ENCODE measurements at places on chromosomes 13 and 19. TPM values are rescaled to one million over a fixed set of nuclear protein-coding genes. Genes with fewer than 3 reads are reported as not detected.

The CCDC169 gene
- 5.7 TPM for total RNA-seq

DNA sequence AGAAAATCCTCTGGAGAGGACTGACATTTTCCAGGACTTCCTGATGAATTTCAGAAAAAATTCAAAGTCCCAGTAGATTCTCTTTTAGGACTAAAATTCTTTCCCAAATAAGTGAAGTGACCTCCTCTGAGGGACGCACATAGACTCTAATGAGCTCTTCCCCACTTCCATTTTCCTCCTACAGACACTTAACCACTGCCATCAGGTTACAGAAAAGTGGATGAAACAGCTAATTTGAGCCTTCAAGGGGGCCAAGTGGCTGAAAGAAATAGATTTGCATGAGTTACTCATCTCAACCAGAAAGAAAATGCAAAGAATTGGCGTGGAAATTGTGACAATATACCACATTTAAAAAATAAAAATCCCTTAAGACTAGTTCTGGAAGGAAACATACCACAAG is 185.3 kb upstream of the EDNRB start:
- DNase-seq = no peak
- no peaks in the 10 kb centered on the region for H3K36me3 ChIP-seq
- H3K4me1 ChIP-seq = no peaks in the 10 kb centered on the region
- no peaks in the 10 kb centered on the region for H3K27me3 ChIP-seq
- no peak overlapping the region for H3K27ac ChIP-seq

DNA sequence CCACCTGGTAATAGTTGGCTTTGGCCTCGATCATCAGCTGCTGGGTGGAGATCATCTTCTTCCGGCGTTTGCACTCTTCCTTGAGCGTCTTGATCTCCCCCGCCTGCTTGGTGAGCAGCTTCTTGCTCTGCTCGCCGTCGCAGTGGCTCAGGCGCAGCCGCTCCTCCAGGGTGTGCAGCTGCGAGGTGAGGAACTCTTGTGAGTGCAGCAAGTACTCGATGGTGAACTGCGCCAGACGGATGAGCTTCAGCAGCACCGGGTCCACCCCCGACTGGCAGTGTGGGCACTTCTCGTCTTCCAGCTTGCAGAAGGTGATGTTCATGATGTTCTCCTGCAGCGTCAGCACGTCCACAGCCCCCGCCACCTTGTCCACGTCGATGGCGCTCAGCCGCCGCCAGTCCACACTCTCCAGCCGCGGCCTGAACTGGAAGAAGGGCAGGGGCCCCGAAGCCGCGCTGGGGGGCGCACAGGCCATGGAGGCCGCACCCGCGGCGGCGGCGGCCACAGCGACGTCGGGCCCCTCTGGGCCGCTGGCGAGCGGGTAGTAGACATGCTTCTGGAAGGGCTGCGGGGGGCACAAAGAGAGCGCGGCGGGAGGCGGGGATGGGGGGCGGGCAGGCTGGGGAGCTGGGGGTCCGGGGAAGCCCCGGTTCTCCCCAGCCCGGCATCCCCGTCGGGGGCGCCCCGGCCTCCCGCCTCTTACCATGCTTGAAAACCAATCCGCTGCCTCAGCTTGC is 3.0 kb downstream of the DZIP1 start:
- peak overlapping the region; percentile 48 for H3K4me3 ChIP-seq
- H3K4me1 ChIP-seq = no peaks in the 10 kb centered on the region
- no peak overlapping the region for H3K27ac ChIP-seq
- no peaks in the 10 kb centered on the region for H3K27me3 ChIP-seq

DNA sequence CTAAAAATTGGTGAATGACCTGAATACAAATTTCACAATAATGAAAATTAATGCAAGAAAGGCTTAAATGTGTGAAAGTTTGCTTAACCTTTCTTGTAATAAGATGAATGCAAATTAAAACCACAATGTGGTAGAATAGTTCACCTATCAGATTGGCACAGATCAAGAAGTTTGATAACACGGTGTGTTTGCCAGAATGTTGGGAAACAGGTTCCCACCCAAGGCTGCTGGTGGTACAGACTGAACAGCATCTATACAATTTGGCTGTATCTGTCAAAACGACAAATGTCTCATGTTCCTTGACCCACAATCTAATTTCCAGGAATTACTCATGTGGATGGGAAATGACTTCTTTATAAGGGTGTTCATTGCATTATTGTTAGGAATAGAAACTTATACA is 8.6 kb upstream of the IRS2 start:
- no peak overlapping the region for H3K4me3 ChIP-seq
- peaks cover 4% of the 10 kb centered on the region for H3K4me1 ChIP-seq

- no peaks in the 10 kb centered on the region for H3K27me3 ChIP-seq
- H3K4me1 ChIP-seq = no peaks in the 10 kb centered on the region
- no peak overlapping the region for H3K4me3 ChIP-seq
- H3K36me3 ChIP-seq = no peaks in the 10 kb centered on the region
- no peak for DNase-seq
Measured at GRCh38 chr13:71090990-71091389, 776.0 kb downstream of the DACH1 start.
